M059J (cell line): ENCODE measurements at places on chromosomes 5 and 9.

- DNase-seq, result peak; percentile 37
These were observed 7.1 kb upstream of the IFNA6 start for GRCh38 chr9:21357479-21358460.

- DNase-seq, result no peak
These were observed 10.6 kb downstream of the CDC42SE2 start for GRCh38 chr5:131274326-131275063.

DNA sequence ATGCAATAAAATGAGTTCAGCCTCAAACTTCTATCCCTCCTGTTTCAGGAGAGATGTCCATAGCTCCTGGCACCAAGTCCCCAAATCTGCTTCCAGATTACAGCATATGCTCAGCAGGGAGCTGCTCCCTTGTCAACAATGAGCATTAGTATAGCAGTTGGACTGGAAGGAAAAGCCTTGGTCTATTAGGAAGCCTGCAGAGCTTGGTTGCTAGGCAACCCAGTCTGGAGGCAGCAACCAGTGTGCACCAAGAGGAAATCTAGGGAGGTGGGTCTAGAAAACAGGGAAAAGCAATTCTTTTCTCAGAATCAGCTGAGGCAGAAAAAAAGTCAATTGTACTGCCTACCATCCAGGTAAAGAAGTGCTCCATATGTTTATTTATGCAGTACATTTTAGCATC lies 229.5 kb upstream of the NMUR2 start:
- DNase-seq, result no peak

DNA sequence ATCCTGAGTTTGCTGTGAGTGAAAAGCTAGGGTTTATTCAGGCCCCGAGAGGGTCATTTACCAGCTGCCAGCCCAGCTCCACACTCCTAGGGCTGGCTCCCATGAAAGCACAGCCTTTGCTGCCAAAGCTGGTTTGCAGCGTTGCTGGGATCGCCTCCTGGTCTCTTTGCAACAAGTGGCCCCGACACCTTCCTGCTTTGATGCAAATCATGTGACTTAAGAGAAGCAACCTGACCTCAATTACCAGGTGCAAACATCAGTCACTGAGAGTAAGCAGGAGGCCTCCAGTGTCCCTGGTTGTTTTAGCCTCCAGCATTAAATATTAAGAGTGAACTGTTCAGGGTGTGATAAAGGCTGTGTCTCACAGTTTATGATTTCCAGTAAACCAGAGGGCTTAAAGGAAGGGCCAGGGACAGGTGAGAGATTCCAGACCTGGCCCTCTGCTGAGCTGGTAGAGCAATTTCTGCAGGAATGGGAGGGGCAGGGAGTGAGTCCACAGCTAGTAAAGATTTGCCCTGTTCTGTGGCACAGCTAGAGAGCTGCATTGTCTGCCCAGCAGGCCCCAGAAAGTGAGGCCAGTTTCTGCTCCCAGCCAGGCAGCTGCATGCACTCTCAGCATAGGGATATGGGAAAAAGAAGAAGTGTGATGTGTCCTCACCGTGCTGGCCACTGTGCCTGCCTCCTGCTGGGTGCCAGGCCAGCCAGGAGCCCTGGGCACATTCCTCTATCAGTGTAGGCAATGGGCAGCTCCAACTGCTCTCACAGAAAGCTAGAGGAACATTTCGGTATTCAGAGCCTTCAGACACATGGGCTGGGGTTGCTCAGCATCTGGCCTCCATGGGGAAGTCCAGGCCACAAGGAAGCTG lies 58.0 kb downstream of the SLC22A5 start:
- peak; percentile 47 for DNase-seq

- no peak for DNase-seq
These were observed 659.8 kb downstream of the IRX1 start for GRCh38 chr5:4255441-4255840.

- DNase-seq, result no peak
These were observed 2.1 kb downstream of the GPR150 start for GRCh38 chr5:95621839-95622629.

GRCh38 chr9:101625876-101626275 lies 31.1 kb upstream of the PPP3R2 start:
- DNase-seq, result peak; percentile 46

GRCh38 chr5:112124788-112125187 lies 294.3 kb downstream of the EPB41L4A start:
- DNase-seq, result no peak
